ENCODE measurements at places on chromosomes 1 and 21. TPM values are rescaled to one million over a fixed set of nuclear protein-coding genes. Genes with fewer than 3 reads are reported as not detected.

DNA sequence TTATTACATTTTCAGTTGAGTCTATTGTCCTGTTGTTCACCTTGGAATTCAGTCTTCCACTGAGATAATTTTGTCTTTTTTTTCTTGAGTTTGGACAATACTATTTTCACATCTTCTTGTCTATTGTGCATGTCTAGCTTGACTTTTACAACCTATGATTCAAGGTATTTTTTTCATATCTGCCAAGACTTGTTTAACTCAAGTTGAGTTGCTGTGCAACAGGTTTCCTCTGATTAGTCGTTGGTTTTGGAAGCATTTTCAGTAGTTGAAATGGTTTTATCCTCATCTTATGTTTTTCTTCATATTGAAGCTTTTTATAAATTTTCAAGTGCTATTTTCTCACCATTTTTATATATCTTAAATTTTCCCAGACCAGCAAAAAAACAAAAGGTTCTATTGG is 103.6 kb downstream of the SCMH1 start:
- DNase-seq, result no peak

GRCh38 chr21:45504021-45504515 is 38.2 kb downstream of the SLC19A1 start:
- DNase-seq, result no peak

The TMEM240 gene
- total RNA-seq, result 1.5 TPM

- DNase-seq, result peak; percentile 49
These were observed 13.4 kb downstream of the ABCG1 start for GRCh38 chr21:42232176-42232825.

The PRR9 gene
- total RNA-seq, result not detected

- no peak for DNase-seq
These were observed 305.1 kb downstream of the LTN1 start for GRCh38 chr21:28687586-28687985.

DNA sequence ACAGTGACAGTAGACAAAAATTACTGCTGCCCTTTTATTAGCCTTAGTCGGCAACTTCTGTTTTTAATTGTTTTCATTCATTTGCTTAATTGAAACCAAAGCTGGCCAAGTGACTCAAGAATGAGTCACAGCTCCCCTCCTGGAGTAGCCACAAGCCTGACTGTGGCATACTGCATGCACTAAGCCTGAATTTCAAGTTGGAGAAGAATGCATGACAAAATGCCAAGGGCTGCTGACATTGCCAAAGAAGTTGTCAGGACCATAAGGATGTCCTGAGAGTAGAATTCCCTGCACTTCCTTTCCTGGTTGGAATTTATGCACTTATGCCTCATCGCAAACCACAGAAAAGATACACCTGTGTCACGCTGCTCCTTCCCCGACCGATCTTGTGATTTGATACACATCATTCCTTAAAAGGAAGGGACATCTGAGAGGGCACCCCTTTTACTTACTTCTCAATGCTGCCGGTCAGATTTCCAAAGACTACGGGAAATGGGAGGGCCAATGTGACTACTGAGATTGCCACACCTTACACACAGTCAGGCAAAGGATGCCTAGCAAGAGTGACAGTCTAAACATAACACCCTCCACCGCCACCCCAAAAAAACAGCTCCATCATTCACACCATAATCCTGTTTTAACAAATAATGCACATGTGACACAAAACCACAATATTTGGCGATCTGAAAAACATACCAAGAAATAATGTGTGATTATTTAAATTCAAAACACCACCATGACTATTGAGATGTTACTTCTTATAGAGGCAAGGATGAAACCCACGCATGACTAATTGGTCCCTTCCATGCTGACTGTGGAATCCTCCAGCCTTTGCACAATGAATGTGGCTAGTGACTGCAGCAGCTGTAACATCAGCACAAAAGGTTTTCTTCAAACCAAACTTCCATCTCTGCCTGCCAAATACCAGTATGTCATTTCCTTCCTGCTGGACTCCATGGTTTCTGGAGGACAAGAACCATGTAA is 28.2 kb downstream of the VAV3 start:
- no peak for DNase-seq

- DNase-seq, result no peak
These were observed 34.6 kb downstream of the KCNH1 start for GRCh38 chr1:211099393-211099792.

DNA sequence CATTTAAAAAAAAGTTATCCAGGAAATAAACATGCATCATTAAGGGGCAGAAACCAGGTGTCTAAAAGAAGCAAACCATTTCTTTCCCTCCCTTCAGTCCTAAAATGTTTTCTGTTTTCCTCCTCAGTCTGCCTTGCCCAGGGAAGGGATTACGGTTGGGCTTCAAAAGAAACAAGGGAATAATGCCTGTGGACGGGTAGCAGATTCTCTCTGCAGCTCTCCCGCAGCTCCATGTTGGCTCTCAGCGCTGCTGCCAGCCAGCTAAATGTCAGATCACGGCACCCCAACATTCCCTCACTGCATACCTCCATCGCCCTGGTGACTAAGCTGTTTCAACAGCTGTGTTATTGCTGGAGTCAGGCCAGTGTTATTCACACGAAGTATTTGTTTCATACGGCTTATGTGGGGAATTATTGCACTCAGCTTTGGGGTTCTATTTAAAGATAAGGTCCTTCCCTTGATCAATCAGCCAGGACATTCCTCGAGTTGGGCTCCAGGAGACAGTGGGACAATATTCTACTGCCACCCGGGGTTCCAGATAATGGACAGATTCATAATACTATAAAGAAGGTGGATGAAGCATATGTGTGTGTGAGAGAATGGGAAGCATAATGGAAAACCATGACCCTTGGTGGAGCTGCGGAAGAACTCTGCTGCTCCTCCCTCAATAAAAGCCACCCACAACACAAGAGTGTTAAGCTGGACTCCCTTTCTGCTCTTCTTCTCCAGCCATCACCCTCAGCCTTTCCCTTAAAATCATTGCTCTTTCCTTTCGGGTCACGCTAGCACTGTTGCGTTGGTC is 58.2 kb downstream of the WLS start:
- no peak for DNase-seq

- DNase-seq, result no peak
These were observed 131.9 kb upstream of the B3GALT2 start for GRCh38 chr1:193318347-193318746.

DNA sequence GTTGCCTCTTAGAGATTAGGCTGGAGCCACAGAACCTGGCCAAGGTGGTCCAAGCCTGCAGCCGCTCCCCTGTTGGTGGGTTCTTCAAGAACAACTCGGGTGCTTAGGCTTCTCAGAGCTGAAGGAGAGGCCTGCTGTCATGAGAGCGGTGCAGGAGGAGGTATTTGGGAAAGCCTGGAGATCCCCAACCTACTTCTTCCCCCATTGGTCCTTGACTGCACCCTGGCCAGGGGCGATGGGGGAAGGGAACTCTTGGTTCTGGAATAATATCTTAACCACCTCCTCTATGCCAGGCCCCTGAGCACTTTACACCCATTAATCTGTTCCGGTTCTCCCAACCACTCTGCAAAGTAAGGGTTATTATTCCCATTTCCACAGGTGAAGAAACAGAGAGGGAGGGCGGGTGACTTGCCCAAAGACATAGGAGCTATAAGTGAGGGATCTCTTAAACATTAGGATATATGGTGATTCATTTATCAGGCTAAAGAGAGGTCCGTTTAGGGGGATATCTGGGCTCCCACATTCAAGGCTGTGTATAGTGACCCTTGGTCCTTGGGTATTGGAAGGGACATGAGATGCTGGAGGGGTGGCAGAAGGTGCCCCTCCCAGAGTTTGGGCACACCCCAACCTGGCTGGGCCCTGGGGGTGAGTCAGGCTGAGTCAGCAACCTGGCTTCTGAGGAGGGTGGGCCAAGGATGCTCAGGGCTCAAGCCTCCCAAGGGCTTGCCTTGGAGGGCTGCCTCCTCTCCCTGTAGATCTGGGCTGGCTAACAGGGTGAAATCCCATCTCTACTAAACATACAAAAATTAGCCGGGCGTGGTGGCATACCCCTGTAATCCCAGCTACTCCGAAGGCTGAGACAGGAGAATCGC is 5.2 kb downstream of the TRNP1 start:
- no peak for DNase-seq

GRCh38 chr1:14756589-14757285 is 158.3 kb downstream of the KAZN start:
- no peak for DNase-seq

The CD1B gene
- total RNA-seq, result not detected

The CLDN14 gene
- total RNA-seq, result not detected

DNA sequence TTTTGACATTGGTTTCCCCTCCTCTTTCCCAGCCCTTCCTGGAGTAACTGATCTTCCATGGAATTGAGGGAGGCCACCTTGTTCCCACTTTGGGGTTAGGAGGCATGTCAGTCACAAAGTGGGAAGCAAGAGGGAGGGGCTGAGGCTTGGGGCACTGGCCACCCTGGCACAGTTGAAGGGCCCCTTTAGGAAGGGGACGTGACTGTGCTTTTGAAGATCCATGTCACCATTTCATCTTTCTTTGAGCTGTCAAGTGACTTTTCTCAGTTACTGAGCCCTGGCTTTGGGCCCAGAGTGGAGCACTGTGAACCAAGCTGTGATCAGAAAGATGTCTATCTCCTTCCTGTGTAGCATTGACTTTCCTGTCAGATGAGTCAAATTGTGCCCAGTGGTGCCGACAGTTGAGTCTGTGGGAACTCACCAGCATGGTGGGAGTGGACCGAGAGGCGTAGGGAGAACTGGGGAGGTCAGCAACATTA is 38.5 kb upstream of the TDRD10 start:
- peak; percentile 59 for DNase-seq

The GPR137B gene
- 7.4 TPM for total RNA-seq

DNA sequence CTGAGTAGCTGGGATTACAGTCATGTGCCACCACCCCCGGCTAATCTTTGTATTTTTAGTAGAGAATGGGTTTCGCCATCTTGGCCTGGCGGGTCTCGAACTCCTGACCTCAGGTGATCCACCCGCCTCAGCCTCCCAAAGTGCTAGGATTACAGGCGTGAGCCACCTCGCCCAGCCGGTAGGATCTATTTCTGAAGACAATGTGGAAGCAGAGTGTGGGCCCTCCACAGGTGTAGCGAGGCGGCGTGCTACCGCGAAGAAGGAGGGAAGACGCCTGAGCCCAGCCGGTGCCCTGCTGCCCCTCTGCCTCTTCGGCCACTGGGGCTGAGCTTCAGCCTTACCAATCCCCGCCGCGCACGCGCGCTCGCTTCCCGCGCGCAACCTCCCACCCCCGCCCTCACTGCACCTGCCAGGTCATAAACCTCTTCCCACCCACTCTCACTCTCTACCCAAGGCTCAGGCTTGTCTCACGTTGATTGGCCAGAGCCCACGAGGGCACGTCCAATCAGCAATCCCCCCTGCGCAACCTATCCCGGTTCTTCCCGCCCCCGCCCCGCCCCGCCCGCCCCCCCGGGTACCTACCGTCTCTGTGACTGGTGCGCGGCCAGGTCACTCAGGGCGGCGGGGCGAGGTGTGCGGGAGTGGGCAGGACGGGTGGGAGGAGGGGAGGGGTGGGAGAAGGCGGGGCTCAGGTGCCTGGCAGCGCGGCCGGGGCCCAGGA is 409 bp upstream of the HOOK1 start:
- peak; percentile 96 for DNase-seq

DNA sequence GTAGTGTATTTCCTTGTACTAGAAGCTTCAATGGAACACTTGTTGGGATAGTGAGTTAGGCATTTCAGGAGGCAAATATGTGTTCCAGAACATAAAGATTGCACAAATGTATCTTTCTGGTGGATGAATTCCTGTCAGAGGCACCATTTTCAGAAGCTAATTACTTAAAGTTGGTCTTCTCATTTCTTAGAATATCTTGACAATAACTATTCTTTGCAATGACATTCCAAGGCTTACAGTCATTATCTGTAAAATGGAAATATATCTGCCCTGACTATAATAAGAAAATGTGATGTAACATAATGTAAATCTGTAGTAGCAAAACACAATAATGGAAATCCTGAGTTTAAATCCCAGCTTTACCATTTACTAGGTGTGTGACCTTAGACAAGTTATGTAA is 2.7 kb downstream of the VCAM1 start:
- DNase-seq, result no peak

DNA sequence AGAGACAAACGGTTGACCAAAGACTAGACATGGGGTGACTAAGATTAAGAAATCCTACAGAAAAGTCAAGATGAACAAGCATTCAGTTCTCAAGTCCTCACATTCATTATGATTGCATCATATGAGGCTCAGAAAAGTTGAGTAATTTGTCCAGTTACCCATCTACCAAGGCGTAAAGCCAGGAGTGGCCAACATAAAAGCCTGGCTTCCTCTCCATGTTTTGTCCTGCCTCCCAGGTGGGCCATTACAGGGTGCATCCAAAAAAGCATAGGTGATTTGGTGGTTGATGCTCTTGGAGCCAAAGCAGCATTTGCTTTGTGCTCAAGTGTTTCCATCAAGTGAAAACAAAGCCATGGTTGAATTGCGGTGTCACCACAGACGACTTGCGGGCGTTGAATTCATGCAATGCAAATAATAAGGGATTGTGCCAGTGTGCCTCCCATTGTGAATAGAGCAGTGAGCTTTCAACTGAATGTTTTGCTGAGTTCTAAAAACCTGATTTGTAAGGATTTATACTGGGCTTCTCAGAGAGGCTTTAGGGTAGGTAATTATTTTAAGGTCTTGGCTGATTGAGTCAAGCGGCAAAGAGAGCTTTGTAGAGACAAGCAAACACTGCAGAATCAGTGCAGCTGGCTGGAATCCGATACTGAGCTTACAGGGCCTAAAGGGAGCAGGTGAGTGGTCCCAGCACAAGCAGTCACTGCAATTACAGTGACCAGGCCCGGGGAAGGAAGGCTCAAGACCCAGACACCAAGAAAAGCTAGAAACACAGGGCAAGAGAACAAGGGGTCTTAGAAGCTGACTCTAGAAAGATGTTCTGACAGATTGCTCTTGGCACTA is 54.1 kb downstream of the KCNJ15 start:
- no peak for DNase-seq

DNA sequence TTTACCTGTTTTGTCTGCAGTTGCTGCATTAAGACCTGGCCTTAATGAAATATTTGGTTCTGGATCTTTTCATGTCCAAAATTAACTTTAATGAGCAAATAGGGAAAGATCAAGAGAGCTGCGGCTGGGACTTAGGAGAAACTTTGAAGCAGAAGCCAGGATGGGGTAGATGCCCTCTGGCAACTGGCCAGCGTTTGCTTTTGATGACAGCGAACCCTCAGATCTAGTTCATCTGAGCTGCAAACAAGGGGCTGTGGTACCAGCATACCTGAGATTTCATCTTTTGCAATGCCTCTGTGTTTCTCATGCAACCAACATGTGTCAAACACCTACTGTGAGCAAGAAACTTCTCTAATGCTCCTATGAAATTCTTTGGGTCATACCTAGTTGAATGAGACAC is 13.0 kb upstream of the TEDDM1 start:
- DNase-seq, result no peak

DNA sequence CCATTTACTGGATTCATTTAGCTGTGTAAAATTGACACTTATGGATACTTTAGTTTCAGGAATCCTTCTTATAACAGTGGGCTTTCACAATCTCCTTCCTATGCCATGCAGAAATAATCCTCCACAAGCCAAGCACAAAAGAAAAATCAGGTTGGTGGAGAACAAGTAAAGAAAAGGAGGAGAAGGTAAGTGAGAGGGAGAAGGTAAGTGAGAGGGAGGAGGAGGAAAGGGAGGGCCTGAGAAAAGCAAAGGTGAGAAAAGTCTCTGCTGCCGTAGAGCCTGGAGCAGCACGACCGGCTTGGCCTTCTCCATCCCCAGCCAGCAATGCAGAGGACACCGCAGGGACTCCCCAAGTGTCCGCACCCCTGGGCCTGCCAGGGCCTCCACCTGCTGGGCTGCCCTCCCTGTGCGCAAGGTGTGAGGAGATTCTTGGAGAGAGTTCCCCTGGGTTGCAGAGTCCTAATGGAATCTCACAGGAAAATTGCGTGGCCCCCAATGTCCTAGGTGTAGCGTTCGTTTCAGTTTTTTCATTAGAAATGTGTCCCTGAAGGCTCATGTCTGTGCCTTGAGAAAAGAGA is 39.0 kb downstream of the PRMT2 start:
- DNase-seq, result no peak

Measured in CD4-positive, alpha-beta T cell (primary cell).